GM23248 (cell line): ENCODE measurements at places on chromosomes 11 and 22.

- DNase-seq, result peak; percentile 68
Observed at GRCh38 chr11:75667831-75668450, 897 bp downstream of the MAP6 start.

DNA sequence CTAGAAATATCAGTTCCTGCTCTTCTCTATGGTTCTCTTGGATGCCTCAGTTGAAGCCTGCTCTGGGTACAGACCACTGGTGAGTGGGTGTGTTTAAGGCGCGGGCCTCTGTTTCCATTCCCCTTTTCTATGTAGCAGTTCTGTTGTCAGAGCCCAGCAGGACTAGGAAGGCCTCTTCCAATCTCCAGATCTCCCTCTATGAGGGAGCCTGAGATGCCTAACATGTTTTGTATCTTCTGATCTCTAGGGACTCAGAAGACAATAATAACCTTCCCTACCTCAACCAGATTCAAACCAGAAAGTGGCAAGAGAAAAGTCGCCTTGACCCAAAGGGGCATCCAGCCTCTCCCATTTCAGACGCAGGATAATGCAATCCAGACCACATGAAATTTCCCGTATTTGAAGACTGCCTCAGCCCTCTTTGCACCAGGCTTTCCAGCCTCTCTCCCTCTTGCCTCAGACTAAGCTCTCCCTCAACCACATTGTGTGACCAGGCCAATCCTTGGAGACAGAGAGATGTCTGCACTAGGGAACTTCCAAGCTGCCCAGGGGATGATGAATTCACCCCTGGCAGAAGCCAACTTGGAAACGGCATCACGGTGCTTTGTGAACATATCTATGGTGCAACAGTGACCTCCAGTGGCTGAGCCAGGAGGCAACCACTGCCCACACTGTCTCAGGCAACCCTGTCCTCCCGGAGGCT is 150.1 kb upstream of the UBASH3B start:
- DNase-seq, result peak; percentile 98

- DNase-seq, result peak; percentile 31
Observed at GRCh38 chr11:102276783-102277182, 40.5 kb upstream of the BIRC3 start.

- no peak for DNase-seq
Observed at GRCh38 chr11:59689015-59689414, 20.2 kb upstream of the PATL1 start.

DNA sequence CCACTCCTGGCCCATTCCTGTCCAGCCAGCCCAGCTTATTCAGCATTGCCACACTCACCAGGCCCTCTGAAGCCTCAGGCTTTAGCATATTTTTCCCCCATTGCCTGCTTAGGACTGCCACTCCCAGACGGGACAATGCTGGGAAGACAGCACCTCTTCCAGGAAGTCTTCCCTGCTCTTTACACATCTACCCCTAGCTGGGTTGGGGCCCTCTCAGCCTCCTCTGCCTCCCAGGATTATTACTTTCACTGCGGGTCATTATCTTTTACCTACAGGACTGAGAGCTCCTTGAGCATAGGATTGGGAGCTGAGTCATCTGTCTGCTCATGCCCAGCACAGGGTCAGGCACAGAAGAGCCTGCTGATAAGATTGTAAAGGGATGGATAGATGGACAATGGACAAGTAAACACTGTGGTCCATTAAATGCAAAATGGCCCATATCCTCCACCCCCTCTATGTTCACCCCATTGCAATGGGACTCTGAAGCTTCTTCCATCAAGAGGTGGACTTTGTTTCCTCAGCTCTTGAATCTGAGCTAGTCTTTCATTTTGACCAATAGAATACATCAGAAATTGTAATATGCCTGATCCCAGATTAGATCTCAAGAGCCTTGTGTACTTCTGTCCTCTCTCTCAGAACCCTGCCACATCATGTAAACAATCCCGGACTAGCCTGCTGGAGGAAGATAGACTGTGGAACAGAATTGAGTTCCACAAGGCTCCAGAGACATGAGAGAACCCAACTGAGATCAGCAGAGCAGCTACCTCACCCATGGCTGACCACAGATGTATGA is 32.0 kb upstream of the LRRC32 start:
- peak; percentile 23 for DNase-seq
